ENCODE measurements at places on chromosomes 5 and 9. TPM values are rescaled to one million over a fixed set of nuclear protein-coding genes. Genes with fewer than 3 reads are reported as not detected.
A peak's percentile ranks its signal among the peaks of the same experiment; 100 is the strongest.

The AQP3 gene
- 12.7 TPM for total RNA-seq

DNA sequence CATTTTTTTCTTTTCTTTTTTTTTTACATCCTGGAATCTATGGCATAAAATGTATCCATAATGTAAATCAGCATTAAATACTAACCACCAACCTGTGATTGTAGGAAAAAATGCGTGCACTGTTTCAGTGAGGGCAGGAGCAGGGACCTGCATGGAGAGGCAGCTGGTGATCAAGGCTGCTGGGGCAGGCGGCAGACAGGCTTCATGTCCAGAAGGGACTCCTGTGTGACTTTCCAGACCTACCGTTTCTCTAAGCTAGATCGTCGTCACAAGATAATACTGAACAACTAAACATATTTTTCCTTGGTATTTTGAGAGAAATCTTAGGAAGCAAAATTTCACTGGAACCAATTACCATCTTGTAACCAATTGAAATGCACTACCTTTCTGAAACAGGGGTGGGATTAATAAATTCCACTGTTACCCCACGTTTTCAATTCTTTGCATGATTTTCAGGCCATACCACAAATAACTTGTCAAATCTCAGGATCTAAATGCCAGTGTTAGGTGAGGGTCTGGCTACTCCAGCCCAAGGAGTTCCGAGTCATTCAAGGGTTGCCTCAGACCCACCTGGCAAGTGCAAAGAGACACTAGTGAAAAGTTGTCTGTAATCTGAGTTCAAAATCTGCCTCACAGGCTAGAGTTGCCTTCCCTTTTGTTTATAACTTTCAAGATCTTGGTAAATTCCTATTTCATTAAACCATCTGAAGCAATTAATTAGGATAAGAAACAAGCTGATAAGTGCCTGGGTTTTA is 198.2 kb downstream of the SEMA5A start:
- no peak overlapping the region for H3K27ac ChIP-seq
- H3K36me3 ChIP-seq: no peaks in the 10 kb centered on the region
- no peaks in the 10 kb centered on the region for H3K27me3 ChIP-seq
- H3K4me3 ChIP-seq: no peak overlapping the region
- no peak for DNase-seq

GRCh38 chr5:86546582-86546981 is 71.2 kb upstream of the COX7C start:
- H3K4me3 ChIP-seq: no peak overlapping the region
- H3K27ac ChIP-seq: no peak overlapping the region
- no peaks in the 10 kb centered on the region for H3K27me3 ChIP-seq
- DNase-seq: no peak

The LCN12 gene
- total RNA-seq: not detected

GRCh38 chr9:135663451-135663770 is 302 bp downstream of the LCN9 start:
- DNase-seq: no peak
- H3K27me3 ChIP-seq: no peaks in the 10 kb centered on the region
- no peak overlapping the region for H3K4me3 ChIP-seq
- no peak overlapping the region for H3K27ac ChIP-seq
- no peaks in the 10 kb centered on the region for H3K4me1 ChIP-seq

DNA sequence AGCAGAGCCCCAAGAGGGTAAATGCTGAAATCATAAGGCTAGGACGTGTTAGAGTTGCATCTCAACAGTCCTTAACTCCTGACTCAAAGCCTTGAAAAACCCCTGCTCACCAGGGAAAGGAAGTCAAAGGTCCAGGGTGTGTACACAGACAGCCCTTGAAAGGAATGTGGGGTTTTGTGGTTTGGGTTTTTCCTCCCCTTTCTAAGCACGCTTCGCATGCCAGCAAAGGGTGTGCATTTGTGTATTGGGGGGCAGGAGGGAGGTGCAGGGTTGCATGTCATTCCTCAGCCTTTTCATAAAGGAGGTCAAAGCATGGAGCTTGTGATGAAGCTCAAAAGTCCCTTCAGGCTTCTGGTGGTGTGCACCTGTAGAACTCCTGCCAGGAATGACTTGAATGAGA is 17.3 kb upstream of the XPA start:
- no peak overlapping the region for H3K27ac ChIP-seq
- H3K4me3 ChIP-seq: no peak overlapping the region
- H3K36me3 ChIP-seq: no peaks in the 10 kb centered on the region
- H3K27me3 ChIP-seq: no peaks in the 10 kb centered on the region
- DNase-seq: no peak

DNA sequence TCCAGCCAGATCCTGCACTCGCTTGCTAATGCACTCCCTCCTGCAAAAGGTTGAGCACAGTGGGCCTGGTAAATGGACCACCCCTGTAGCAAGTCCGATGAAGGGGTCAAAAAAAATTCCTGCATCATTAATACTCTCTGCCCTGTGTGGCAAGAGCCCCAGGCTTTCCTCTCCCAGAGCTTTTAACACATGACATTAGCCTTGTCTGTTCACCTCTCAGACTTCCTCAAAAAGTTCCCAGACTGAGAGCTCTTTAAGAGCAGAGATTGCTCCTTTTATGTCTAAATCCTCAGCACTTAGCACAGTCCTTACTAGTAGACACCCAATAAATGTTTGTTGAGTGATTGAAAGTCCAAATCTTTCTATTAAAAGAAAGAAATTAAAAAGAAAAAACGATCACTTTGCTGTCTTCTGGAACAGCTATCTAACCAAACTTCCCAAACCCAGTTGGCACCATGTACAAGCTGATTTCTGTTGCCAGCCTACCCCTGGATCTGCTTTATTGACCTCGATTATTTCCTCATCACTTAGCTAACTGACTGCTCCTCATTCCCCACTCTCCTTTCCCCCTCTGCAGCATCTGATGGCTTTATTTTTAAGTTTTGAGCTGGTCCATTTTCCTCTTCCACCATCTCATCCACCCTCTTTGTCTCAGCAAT is 209.8 kb downstream of the ENC1 start:
- DNase-seq: no peak
- no peaks in the 10 kb centered on the region for H3K4me1 ChIP-seq
- H3K27ac ChIP-seq: no peak overlapping the region
- H3K27me3 ChIP-seq: no peaks in the 10 kb centered on the region

DNA sequence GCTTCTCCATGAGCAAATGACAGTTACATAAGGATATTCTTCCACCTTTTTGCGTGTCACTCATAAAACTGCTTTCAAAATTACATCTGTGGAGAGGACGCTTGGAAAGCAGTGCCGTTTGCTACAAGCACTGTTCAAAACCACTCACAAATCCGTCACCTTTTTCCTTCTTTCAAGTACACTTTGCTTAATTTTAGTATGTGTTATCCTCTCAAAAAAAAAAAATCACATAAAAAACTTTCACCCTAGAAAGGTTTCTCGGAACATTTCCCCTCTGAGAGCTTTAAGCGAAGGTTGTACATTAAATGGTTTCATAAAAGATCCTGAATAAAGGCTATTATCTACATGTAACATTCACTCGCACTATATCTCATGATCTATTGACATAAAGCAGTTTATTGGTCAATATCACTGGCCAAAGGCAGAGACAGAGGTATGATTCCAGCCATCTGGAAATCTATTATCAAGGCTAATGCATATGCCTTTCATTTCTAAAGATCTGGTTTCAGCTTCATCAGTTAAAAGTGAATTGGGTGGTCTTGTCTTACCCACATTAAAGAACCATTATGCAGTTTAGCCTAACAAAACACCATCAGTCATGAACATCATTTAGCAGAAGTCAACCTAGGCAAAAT is 163.6 kb downstream of the ENC1 start:
- no peaks in the 10 kb centered on the region for H3K27me3 ChIP-seq
- H3K4me3 ChIP-seq: no peak overlapping the region
- no peak overlapping the region for H3K27ac ChIP-seq

The FOXI1 gene
- not detected for total RNA-seq

DNA sequence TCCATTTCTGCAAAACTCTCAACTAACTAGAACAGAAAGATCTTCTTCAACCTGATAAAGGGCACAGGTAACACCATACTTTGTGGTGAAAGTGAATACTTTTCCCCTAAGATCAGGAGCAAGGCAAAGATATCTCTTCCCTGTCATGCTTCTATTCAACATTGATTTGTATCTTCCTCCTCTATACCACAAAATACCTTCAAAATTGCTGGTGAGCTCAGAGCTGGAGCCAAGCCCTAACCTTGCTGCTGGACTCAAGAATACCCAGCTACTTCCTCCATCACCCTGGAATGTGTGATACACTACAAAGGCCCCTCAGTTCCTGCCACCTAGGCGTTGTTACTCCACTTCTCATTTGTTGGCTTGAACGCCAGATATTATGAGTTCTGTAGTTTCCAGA is 499.0 kb downstream of the ACTL7B start:
- no peak overlapping the region for H3K27ac ChIP-seq
- no peak for DNase-seq
- H3K36me3 ChIP-seq: no peaks in the 10 kb centered on the region
- H3K4me1 ChIP-seq: no peaks in the 10 kb centered on the region

GRCh38 chr5:154722097-154722496 is 33.1 kb upstream of the LARP1 start:
- H3K27me3 ChIP-seq: no peaks in the 10 kb centered on the region
- no peak for DNase-seq
- no peak overlapping the region for H3K4me3 ChIP-seq
- no peak overlapping the region for H3K27ac ChIP-seq

DNA sequence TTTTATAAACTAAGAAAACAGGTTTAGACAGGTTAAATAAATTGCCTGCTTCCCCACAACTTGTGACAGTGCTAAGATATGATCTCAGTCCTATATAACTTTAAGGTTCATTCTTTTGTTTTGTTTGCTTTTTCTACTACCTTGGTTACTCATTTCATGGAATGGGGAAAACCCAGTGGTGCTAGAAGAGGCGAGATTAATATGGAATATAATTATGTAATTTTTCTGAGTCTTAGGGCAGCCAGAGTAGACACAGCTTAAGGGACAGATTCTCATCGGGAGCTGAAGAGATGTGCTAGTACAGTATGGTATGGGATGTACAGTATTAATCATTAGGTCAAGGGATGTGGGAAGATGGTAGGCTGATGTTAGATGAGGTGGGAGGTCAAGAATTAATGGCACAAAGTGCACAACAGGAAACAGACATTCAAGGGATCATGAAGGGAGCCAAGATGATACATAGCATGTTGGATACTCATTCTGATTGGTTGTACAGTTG is 6.2 kb downstream of the TRIM32 start:
- H3K4me3 ChIP-seq: no peak overlapping the region
- DNase-seq: no peak
- H3K4me1 ChIP-seq: peaks cover 9% of the 10 kb centered on the region
- H3K36me3 ChIP-seq: peaks cover 8% of the 10 kb centered on the region
- no peaks in the 10 kb centered on the region for H3K27me3 ChIP-seq

GRCh38 chr5:127909066-127909465 is 174.5 kb upstream of the SLC12A2 start:
- H3K36me3 ChIP-seq: no peaks in the 10 kb centered on the region
- H3K4me3 ChIP-seq: no peak overlapping the region
- no peaks in the 10 kb centered on the region for H3K4me1 ChIP-seq
- H3K27me3 ChIP-seq: no peaks in the 10 kb centered on the region
- H3K27ac ChIP-seq: no peak overlapping the region

DNA sequence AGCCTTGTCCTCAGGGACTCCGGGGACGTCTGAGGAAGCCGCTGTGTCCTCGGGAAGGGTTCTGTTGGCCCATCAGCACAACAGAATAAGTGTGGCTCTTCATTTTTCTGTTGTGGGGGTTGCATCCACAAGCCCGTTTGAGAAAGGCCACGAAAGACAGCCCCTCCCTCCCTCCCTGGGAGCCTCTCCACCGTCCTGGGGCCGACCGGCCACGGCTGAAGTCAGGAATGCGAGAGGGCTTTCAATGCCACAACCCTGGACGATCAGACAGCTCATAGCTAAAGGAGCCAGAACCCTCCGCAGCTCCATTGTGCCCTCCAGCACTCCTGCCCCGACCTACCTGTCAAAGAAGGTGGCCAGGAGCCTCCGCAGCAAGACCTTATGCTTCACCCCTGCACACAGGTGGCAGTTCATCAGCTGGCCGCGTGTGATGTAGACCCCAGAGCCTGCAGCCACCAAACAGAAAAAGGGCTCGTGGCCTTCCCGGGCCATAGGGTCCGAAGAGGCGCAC is 52.4 kb upstream of the UBAC1 start:
- no peak for DNase-seq
- H3K4me3 ChIP-seq: no peak overlapping the region
- no peak overlapping the region for H3K27ac ChIP-seq
- H3K4me1 ChIP-seq: peaks cover 3% of the 10 kb centered on the region
- no peaks in the 10 kb centered on the region for H3K27me3 ChIP-seq

DNA sequence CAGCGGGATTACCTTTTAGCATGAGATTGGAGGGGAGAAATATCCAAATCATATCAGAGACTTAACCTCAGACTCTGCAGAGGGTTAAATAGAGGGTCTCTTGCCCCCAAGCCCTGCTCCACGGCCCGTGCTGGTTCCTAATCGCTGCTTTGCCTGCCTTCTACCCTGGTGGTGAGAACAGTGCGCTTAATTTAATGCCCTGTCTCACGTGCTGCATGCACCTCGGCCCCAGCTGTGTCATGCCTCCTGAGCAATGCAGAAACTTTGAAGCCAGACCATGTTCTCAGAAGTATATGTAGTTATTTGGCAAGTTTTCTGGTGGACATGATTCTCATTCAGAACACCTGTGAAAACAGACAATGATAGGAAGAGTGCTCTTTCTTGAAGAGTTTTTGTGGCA is 1.4 kb downstream of the OTULIN start:
- peaks cover 5% of the 10 kb centered on the region for H3K4me1 ChIP-seq
- peak overlapping the region; percentile 83 for H3K4me3 ChIP-seq
- H3K27me3 ChIP-seq: no peaks in the 10 kb centered on the region
- peak overlapping the region; percentile 97 for H3K27ac ChIP-seq
- no peaks in the 10 kb centered on the region for H3K36me3 ChIP-seq

GRCh38 chr9:93254806-93255493 is 71.0 kb downstream of the WNK2 start:
- H3K36me3 ChIP-seq: no peaks in the 10 kb centered on the region
- H3K4me3 ChIP-seq: no peak overlapping the region
- H3K27me3 ChIP-seq: no peaks in the 10 kb centered on the region
- H3K27ac ChIP-seq: no peak overlapping the region
- no peaks in the 10 kb centered on the region for H3K4me1 ChIP-seq

DNA sequence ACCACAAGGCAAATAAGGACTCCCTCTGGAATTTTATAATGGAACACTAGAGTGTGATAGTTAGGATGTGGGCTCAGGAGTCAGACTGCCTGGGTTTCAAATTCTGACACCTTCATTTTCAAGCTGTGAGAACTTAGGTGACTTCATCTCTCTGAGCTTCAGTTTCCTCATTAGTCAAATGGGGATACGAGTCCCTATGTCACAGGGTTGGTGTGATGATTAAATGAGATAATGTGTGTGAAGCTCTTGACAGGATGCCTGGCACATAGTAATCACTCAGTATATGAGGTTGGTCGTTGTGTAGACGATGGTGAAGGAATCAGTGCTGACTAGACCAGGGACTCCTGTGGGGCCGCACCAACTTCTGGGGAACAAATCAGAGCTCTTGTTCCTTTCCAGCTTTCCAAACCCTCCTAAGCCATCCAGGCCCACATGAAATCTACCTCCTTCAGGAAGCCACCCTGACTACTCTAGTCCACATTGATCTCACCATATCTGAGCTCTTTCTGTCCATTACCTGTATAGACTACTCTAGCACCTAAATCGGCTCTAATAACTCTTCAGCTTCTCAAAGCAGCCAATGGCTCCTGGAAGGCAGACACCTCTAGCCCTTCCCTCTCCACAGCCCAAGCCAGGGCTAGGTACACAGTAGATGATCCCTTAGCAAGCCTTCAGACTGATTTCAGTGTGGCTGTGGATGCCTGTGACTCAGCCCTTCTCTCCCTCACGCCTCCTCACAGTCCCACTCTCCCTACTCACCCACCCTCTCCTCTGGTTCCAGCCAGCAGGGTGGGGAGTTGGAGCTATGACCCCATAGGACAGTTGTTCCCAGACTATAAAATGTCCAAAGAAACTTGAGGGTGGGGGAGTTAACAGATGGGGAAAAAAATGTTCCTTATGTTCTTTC is 2.5 kb upstream of the TCF7 start:
- H3K36me3 ChIP-seq: no peaks in the 10 kb centered on the region
- no peak for DNase-seq
- H3K4me1 ChIP-seq: no peaks in the 10 kb centered on the region
- no peaks in the 10 kb centered on the region for H3K27me3 ChIP-seq
- H3K27ac ChIP-seq: no peak overlapping the region

Data from ascending aorta (tissue), 2 donors.